ENCODE measurements at places on chromosomes 11 and 22. TPM values are rescaled to one million over a fixed set of nuclear protein-coding genes. Genes with fewer than 3 reads are reported as not detected.

CASP5 gene
- not detected for total RNA-seq

SERHL2 gene
- total RNA-seq = 3.0 TPM

PANX3 gene
- total RNA-seq = 0.19 TPM

ARHGAP42 gene
- 26.4 TPM for total RNA-seq

OR51B5 gene
- total RNA-seq = 0.33 TPM

GNG3 gene
- 114 TPM for total RNA-seq

CEP126 gene
- 5.4 TPM for total RNA-seq

CD151 gene
- 47.7 TPM for total RNA-seq

CD3E gene
- 1.2 TPM for total RNA-seq

PRR33 gene
- total RNA-seq = not detected

UPB1 gene
- total RNA-seq = 0.30 TPM

SVIP gene
- total RNA-seq = 4.0 TPM

OR2AG1 gene
- total RNA-seq = 0.92 TPM

FAM181B gene
- total RNA-seq = 2.8 TPM

GAL3ST1 gene
- 0.88 TPM for total RNA-seq

CCDC81 gene
- total RNA-seq = 2.0 TPM

SHANK3 gene
- 0.22 TPM for total RNA-seq

DRICH1 gene
- total RNA-seq = not detected

KRTAP5-8 gene
- 0.17 TPM for total RNA-seq

ASPHD2 gene
- total RNA-seq = 14.4 TPM

CNTF gene
- total RNA-seq = 1.1 TPM

TMPRSS6 gene
- total RNA-seq = 0.49 TPM

KCNJ1 gene
- total RNA-seq = not detected

SMC1B gene
- 0.05 TPM for total RNA-seq

MISFA gene
- 6.2 TPM for total RNA-seq

ALKBH3 gene
- 31.2 TPM for total RNA-seq

MS4A6A gene
- total RNA-seq = not detected

LRRC56 gene
- total RNA-seq = 1.2 TPM

OR51E1 gene
- 0.19 TPM for total RNA-seq

ENDOD1 gene
- 59.2 TPM for total RNA-seq

RAPSN gene
- not detected for total RNA-seq

AQP11 gene
- total RNA-seq = 6.4 TPM

C11orf87 gene
- 3.0 TPM for total RNA-seq

OR8G5 gene
- not detected for total RNA-seq

WNT7B gene
- 0.05 TPM for total RNA-seq

TRPM5 gene
- total RNA-seq = not detected

ZBTB16 gene
- total RNA-seq = 0.68 TPM

CADM1 gene
- total RNA-seq = 118 TPM

SERPIND1 gene
- total RNA-seq = 0.90 TPM

CDC45 gene
- 0.58 TPM for total RNA-seq

GVQW3 gene
- 16.9 TPM for total RNA-seq

INS gene
- total RNA-seq = not detected

TBX10 gene
- not detected for total RNA-seq

PDE2A gene
- 3.8 TPM for total RNA-seq

YAP1 gene
- total RNA-seq = 60.6 TPM

PGM2L1 gene
- total RNA-seq = 36.4 TPM

SLC39A13 gene
- total RNA-seq = 21.0 TPM

OR10A2 gene
- total RNA-seq = 1.1 TPM

C11orf86 gene
- total RNA-seq = not detected

SCUBE2 gene
- 4.1 TPM for total RNA-seq

FAT3 gene
- total RNA-seq = 49.7 TPM

MMP8 gene
- total RNA-seq = not detected

ST14 gene
- total RNA-seq = 1.1 TPM

IGSF22 gene
- 0.57 TPM for total RNA-seq

PLXNB2 gene
- total RNA-seq = 46.8 TPM

VPREB3 gene
- 1.00 TPM for total RNA-seq

MOGAT2 gene
- total RNA-seq = 0.31 TPM

Data from motor neuron (in vitro differentiated cells).